ENCODE measurements at places on chromosomes 13 and 19. TPM values are rescaled to one million over a fixed set of nuclear protein-coding genes. Genes with fewer than 3 reads are reported as not detected.

SIGLEC10 gene
- total RNA-seq = 10.4 TPM

VPS36 gene
- total RNA-seq = 20.6 TPM

KLK1 gene
- total RNA-seq = not detected

IZUMO1 gene
- 0.35 TPM for total RNA-seq

FBN3 gene
- total RNA-seq = 0.37 TPM
